ENCODE measurements at places on chromosomes 6 and 20.

DNA sequence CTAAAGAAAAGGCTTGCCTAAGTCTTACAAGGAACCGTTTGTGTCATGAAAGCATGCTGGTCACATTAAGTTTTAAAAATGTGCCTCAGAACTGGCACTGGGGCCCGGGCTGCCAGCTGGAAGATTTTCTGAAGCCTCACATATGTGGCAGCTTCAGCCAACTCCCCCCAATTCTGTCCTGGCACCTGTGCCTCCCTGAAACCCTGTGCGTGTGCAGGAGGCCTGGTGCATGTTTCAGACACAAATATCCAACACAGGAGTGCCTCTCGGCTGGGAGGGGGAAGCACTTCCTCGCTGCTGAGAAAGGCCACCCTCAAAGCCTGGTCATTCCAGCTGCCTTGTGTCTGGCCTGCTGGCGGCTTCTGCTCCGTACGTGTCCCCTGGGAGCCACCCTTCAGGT, 188.5 kb upstream of the SNX9 start:
- no peak for DNase-seq

- DNase-seq: no peak
Measured at GRCh38 chr20:50048420-50049166, 64.4 kb downstream of the UBE2V1 start.

DNA sequence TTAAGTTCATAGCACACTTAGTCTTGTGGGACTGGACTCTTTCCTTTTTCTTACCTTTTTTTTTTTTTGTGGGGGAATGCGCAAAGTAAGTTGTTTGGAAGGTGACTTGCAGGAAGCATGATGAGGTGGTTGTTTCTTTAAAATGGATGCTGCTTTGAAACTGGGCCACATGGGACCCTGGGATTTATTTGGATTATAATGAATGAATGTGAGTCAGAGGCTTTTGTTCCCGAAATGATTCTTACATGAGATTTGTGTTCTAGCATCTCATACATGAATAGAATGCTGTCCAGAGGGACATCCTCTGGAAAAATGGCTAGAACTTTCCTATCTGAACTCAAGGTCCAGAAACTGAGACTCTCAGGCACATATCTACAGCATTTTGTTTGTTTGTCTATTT, 236.6 kb upstream of the RNF24 start:
- no peak for DNase-seq

GRCh38 chr6:56965126-56965525, 10.2 kb downstream of the BEND6 start:
- no peak for DNase-seq

- no peak for DNase-seq
Measured at GRCh38 chr20:47727909-47728361, 57.3 kb downstream of the SULF2 start.

DNA sequence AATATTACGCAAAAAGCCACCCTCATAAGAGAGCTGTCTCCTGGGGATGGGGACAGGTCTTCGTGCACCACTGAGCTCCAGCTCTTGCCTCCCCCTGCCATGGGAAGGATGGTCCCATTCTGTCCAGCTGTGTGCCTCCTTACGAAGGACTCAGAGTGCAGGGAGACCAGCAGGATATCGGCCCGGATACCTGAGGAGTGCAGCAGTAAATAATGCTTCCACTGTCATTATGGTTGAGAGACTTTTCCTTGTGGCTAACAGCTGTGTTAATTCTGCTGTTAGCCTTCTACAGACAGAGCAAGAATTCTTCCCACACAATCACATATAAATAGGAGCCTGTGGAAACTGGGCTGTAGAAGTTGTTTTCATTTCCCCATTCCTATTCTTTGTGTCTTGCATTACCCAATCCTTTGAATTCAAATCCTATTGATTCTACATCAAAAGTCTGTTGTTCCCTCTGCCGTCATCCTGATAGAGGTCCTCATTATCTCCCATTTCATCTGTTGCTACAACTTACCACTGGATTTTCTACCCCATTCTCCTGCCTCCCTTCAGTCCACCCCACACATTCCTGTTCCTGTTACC, 364.6 kb upstream of the SOX4 start:
- no peak for DNase-seq

DNA sequence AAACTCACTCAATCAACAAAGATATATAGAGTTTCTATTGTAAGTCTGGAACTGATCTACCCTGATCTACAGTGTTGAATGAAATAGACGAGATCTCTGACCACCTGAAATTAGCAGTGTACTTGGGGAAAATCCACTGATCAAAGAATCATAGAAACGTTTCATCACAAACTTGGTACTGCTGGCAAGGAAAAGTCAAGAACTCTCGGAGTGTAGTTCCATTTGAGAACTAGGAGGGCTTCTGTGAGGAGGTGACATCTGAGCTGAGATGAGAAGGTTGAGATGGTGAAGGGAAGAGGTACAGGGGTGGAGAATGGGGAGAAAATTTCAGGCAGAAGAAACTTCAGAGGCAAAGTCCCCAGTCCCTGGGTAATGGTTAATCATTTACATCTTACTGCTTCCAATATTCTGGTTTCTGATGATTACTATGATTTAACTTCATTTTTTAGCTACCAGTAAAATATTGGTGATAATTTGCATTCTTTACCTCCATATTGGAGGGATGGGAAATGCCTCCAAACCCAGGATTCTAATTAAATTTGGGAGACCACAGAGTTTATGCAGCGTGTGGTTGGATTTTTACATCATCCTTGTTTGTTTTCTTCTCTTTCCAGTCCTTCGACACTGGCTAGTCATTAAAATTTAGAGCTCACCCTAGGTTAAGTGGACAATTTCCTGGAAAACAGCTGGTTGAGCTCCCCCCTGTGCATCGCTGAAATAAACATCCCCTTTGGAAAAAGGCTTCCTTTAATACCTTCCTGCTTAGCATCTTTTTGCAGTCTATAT, 191.9 kb downstream of the BCAS1 start:
- no peak for DNase-seq

GRCh38 chr6:86456821-86457220, 480.5 kb upstream of the HTR1E start:
- DNase-seq: no peak

- no peak for DNase-seq
Measured at GRCh38 chr20:53943522-53944291, 126.7 kb downstream of the BCAS1 start.

- no peak for DNase-seq
Measured at GRCh38 chr6:123655521-123656306, 19.0 kb upstream of the TRDN start.

DNA sequence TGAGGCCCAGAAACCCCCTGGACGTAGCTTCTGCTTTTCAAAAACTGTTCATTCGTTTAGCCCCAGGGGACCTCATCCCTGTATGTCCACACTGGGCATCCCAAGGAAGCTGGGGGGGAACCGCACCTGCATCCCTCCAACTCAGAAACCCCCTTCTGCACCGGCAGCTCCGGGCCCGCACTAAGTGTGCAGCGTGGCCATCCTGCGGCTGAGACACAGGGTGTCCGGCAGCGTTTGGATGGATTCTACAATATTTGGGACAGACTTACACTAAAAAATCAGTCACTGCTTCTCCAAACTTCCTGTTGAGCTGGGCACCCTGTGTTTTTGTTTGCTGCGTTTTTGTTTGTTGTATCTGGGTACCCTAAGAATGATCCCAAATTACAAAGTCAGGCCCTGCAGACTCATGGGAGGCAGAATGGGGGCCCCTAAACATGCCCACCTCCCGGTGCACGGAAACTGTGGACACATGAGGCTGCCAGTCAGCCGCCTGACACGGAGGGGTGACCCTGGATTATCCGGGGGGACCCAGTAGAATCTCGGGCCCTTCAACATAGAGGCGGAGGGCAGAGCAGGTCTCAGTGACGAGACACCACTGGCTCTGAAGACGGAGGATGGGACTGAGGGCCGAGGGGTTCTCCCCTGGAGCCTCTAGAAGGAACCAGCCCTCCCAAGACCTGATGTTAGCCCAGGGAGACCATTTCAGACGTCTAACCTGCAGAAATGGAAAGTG, 88.2 kb upstream of the BHLHE23 start:
- no peak for DNase-seq

GRCh38 chr6:36247693-36248092, 22.2 kb upstream of the PNPLA1 start:
- no peak for DNase-seq

All from fibroblast of the conjunctiva (primary cell).